ENCODE measurements at places on chromosomes 1 and 21.

- no peak for DNase-seq
Observed at GRCh38 chr1:92934395-92935378, 26.6 kb downstream of the DIPK1A start.

DNA sequence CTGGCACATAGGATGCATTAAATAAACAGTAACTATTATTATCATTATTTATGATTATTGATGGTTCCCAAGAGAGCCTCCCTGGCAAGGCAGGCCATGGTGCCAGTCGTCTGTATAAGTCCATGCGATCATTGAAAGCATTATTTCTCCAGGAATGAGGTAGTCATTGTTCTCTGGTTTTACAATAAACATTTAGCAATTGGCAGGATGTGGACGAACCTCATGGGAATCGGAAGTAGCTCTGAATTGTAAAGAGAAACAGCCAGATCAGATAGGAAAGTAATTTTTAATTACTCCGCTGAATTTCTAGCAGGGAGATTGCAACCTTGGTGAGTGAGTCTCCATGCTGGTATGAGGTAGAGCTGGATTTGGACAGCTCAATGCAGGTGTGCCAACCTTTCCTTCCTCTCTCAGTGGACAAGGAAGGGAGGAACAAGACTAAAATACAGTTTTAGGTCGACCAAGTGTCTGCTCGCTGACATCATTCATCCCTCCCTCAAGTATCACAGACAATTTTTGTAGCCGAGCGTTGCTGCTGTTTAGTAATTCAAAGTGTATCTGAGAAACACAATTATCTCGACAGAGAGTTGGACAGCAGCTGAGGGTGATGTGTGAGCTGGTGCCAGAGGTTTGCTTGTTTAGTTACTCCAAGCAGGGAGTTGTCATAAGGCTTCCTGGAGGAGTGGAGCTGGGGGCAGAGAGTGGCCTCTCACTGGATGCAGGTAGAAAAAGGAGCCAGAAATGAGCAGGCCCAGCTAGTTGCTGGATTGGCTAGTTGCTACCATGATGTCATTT, 250.8 kb downstream of the KCNJ6 start:
- no peak for DNase-seq

GRCh38 chr1:17011092-17011438, 663 bp downstream of the ATP13A2 start:
- DNase-seq, result no peak

GRCh38 chr1:197773856-197774255, 1.4 kb downstream of the DENND1B start:
- no peak for DNase-seq

GRCh38 chr1:160022330-160023310, 9.2 kb downstream of the PIGM start:
- no peak for DNase-seq

- peak; percentile 58 for DNase-seq
Observed at GRCh38 chr1:91744953-91745639, 140.9 kb downstream of the TGFBR3 start.
